Bone marrow (tissue), 2 donors: ENCODE measurements at places on chromosomes 6 and 20.

DNA sequence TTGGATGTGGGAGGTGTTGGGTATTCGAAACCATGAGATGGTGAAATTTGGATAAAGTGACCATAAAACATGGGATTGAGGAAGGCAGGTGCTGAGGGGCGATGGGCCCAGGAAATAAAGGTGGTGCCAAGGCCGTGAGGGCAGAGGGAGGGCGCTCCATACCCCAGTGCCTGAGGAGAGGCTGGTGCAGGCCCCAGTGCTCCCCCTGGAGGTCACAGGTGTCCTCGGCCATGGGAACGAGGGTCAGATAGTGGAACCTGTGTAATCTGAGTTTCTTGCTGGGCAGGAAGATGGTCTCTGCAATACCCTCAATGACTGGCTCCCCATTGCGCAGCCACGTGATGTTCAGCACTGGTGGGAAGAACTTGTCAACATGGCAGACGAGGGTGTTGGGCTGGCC is 16.2 kb downstream of the HLA-DPB1 start:
- no peak for DNase-seq

DNA sequence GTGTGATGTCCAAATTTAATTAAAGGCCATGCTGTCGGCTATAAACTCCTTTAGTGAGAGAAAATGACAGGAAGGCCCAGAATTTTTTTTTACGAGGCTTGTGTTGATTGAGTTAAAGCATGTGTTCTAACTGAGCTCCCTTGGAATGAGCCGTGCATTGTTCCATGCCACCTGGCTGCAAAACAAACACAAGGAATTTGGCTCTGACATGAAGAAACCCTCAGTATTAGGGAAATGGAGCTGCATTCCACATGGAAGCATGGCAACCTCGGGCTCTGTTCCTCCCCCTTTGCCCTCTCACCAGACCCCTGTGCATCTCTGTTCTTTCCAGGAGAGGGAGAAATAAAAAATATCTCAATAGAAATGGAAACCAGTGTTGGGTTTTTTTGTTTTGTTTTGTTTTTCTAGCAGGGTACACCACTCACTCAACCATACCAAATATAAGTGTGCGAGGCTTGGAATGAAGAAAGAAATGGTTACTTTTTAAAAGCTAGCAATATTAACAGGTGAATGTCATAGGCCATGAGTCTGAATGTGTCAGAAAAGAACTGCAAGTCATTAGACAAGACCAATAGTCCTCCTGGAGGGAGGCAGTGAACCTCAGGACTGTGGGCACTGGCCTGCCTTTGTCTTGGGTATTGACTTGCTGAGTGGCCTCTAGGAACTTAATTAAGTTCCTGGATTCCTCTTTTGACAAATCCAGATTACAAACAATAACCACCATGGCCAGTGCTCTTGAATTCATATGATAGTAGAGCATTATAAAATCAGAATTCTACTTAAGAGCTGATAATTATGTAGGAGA is 935.1 kb downstream of the KIF16B start:
- DNase-seq: no peak

DNA sequence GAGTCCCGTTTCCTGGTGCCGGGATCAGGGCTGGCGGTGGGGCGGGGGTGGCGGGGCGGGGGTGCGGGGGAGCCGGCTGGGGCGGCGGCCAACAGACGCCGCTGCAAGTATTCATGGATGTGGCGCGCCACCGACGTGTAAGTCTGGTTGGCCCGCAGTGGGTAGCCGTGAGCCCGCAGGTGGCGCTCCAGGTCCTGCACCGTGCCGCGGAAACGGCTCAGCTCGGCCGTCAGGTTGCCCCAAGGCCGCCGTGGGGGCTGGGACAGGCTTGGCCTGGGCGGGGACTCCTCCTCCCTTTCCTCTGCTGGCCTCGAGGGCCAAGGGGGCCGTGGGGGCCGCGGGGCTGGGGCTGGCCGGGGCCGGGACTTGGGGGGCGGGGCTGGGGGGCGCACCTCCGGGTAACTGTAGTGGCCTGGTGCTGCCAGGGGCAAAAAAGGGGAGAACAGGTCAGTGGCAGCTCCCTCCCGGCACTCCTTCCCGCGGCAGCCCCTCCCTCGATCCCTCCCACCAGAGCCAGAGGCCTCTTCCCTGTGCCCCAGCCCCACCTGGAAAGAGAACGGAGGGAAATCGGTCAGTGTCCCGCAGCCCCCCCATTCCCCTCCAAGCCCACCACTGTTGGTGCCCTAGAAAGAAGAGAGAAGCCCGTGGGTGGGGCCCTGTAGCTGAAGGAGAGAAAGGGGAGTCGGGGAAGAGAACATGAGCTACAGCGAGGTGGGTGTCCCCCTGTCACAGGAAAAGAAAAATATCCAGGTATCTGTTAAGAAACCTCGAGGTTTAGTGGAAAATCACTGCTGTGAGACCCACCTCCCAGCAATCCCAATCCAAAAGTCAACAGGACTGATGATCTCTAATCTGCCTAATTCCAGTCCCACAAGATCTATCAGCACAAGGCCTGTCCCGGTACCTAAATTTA is 21.3 kb downstream of the TNXB start:
- peak; percentile 8 for DNase-seq

DNA sequence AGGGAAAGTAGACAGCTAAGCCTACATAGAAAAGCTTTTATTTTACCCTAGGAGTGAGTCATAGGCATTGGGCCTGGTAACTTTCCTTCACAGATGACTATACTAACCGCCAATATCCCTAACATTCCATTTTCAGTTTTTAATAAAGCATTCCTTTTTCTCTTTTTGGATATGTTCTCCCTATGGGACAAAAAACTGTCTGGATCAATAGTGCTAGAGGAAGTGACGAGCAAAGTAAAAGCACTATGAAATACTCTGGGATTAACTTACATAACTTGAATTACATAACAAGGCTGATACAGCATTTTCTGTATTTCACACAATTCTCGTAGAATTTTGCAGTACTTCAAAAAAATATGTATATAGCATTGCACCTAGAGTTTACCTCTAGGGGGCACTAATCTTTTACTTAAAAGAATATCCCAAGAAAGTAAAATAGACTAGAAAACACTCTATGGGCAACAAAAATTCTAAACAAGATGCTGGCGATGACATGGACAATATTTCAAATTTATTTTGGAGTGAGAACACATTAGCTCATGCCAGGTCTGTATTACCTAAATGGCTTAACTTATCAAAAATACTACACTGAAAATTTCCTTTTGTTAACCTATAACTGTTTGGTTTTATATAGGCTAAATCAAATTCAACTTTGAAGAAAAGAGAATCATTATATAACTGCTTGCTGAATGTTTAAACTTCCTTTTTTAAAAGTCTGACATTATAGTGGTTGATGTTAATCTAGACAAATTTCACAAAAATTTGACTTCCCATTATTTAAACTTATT is 66.3 kb upstream of the DST start:
- DNase-seq: peak; percentile 32

- no peak for DNase-seq
Observed at GRCh38 chr6:83767033-83767432, 58.1 kb upstream of the SNAP91 start.

GRCh38 chr6:81897793-81898192 is 145.3 kb upstream of the TENT5A start:
- DNase-seq: no peak

GRCh38 chr20:37395410-37395797 is 49.5 kb downstream of the SRC start:
- no peak for DNase-seq

GRCh38 chr20:31566658-31567379 is 38.3 kb upstream of the ID1 start:
- no peak for DNase-seq

DNA sequence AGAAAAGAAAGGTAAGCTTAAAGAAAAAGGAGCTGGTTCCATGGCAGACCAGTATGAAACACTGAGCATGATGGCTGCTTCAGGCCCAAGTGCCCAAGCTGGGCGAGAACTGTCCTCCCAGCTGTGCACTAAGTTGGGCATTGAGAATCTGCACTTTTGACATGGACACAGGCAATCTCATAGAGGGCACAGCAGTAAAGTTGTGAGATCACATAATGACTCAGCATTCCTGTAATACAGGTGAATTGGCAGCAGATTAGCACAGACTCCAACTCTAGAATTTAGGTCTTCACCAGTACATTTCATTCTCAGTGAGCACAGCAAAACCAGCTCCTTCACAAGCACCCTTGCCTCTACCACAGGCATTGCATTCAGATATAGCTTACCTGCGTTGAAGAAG is 343.4 kb downstream of the PKHD1 start:
- DNase-seq: no peak

DNA sequence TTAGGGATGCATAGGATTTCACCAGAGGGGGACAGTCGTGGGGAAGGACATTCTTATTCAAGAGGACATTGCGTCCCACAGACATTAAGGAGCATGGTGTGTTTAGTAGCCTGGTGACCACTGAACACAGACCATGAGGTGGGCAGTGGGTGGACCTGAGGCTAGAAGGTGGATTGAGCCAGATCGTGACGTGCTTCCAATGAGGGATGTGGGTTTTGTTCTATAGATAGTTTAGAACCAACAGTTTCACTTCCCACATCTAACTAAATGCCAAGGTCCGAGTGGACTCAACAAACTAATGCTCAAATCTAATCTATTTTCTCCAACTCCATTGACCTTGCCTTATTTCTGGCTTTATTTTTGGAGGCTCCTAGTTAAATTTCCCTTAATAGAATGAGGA is 58.5 kb downstream of the OGFRL1 start:
- DNase-seq: no peak

GRCh38 chr20:38889792-38890496 is 36.3 kb upstream of the FAM83D start:
- no peak for DNase-seq

- DNase-seq: no peak
Observed at GRCh38 chr6:106927531-106928398, 46.8 kb downstream of the CD24 start.

DNA sequence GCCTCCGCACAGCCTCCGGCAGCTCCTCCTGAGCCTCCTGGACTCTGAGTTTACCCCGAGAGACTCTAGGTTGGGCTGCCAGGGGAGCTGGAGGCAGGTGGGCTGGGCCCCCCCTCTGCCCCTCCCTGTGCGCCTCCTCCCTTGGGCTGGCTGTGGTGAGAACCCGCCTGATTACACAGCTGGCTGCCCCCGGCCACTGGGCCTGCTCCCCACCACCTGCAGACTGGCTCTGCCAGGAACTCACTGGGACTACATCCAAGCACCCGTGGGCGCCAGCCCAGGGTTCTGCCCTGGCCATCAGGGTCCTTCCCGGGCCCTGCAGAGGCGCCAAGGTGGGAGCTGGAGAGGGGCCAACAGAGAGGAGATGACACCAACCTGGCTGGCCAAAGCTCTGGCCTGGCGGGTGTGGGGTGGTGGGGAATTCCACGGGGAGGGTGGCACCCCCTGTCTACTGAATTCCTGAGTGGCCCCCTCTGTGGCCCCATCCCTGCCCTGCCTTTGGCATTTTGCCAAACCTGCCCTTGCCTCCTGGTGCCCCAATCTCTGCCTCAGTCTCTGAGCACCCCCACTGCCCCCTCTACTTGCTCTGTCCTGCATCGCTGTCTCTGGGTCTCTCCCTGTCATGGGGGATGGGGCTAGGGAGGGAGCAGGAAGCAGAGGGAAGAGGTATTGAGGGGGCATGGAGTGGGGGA is 21.9 kb upstream of the CDH22 start:
- DNase-seq: no peak

DNA sequence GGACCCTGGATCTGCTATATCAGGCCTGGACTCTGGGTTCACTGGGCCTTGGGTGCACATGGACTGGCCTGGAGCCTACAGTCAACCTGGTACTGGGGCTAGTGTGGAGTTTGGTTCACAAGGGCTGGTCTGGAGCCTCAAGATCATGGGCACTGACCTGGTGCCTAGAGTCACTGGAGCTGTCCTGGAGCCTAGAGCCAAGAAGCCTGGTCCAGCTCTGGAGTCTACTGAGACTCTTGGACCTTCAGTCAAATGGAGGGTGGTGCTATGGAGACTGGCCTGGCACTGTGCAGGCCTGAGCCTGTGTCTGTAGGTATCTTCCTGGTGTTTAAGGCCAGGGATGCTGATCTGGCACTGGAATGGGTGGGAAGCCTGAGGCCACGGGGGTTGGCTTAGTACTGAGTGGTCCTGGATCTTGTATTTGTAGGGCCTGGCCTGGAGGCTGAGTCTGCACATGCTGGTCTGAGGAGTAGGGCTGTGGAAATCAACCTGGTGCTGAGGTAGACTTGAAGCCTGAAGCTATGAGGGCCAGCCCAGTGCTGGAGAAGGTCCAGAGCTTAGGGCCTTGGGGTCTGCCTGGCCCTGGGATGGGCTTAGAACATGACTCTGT is 16.5 kb upstream of the WFDC9 start:
- DNase-seq: no peak

DNA sequence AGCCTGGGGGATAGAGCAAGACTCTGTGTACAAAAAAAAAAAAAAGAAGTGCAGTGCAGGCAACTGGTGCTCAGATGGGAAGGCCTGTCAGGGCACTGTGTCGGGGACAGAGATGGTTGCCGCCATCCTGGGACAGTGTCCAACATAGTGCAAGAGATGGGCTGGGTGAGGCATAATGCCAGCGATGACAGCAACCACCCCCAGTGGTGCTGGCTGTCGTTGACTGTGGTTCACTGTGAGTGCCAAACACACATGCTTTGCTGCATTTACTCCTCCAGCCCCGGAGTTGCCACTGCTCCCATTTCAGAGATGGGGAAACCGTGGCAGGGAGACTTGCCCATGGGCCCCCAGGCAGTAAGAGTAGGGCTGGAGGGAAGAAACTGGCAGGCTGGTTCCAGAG is 5.2 kb upstream of the C20orf203 start:
- DNase-seq: no peak

GRCh38 chr6:76553256-76553655 is 480.8 kb upstream of the IMPG1 start:
- no peak for DNase-seq

DNA sequence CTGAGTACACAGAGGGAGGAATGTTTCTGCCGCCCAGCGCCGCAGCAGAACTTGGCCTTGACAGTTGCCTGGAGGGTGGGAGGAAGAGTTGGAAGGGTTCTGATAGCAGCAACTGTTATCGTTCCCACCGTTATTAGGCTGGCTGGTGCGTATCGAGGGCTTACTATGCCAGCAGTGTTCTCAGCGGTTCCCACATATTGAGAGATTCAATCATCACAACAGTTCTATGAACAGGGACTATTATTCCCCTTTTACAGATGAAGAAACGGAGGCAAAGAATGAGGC is 380.1 kb upstream of the SULF2 start:
- DNase-seq: no peak

- DNase-seq: peak; percentile 28
Observed at GRCh38 chr6:144013486-144013909, 5.4 kb upstream of the PLAGL1 start.

- no peak for DNase-seq
Observed at GRCh38 chr20:50267041-50267865, 76.6 kb downstream of the CEBPB start.

DNA sequence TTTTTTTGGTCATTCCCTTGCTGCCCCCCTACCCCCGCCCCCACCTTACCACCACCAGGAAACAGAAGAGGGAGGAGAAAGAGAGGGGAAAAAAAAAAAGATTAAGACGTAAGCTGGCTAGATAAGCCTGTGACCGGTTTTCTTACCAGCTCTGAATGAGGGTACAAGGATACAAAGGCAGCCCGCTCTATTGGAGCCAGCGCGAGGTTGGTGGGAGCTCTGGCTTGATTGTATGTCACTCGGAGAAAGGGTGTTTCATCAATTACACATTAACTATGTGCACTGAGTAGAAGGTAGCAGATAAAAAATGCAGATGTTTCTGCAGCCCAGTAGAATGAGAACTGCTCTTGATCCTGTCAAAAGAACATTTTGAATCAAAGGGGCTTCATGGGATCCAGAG is 28.6 kb upstream of the OLIG3 start:
- no peak for DNase-seq
